ENCODE measurements at places on chromosomes 3 and 15.

DNA sequence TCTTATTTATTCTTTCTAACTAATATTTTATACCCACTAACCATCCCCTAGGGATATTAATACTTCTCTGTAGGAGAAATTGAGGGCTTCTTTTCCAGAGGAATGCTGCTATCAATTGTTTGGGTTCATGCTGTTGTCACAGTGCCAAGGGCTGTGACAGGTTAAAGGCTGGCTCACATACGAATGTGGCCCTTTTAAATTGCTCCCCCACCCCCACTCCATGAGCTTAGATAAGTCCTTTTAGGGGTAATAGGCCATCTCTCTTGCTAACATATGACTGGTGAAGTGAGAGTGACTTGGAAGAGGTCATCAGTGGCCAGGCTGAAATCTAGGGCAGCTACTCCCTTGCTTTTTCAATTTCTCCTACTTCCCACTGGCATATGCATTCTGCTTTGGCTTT lies 121.9 kb upstream of the DPH6 start:
- DNase-seq: no peak

DNA sequence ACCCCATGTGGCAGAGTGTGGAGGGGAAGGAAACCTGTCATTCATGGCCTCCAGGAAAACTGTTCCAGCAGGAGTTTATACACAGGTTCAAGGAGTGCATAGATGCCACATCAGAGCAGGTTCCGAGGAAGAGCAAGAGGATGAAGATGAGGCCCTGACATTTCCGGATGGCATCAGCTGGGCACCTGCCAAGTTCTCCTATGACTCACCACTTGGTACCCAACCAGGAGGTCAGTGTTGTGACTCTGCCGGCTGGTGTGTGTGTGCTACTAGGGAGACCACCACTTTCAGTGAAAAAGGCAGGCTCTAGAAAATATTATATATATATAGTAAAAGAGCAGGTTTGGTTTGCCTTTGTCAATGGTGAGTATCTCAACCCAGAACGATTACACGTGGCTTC lies 69.3 kb downstream of the NTRK3 start:
- no peak for DNase-seq

DNA sequence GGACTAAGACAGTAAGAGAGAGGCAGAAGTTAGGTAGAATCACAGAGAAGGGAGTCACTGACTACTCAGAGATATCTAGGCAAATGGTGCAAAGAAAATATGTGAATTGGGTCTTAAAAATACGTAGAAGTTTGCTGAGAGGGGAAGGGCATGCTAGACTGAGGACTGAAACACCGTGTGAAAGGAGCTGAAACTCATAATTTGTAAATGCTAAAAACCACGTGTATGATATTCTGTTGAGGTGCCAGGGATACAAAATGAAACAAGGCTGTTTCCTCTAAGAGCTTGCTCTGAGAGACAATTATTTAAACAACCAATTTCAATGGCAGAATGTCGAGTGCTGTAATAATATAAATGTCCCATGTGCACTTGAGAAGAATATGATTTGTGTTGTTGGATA lies 47.2 kb downstream of the NCK1 start:
- no peak for DNase-seq

- DNase-seq: no peak
Observed at GRCh38 chr3:156264771-156265170, 144.4 kb downstream of the KCNAB1 start.

DNA sequence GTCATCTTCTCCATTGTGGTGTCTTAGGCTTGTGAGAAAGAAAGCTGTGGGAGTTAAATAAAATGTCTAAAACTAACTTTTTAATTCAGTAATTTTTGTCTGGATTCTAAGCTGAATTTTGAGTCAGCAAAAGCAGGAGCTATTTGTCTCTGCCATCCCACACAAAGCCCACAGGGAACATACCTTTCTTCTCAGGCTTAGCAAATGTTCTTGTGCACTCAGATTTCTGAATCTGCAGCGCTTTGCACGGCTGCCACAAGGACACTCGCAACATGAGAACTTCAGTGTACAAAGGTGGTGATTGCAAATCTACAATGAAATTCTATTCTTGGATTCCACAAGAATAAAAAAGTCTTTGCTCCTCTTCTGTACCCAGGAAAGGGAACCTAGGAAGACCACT lies 88.2 kb upstream of the RNF7 start:
- DNase-seq: no peak
